ENCODE measurements at places on chromosomes 2 and 18.

- DNase-seq: no peak
Measured at GRCh38 chr2:184215745-184216144, 382.6 kb upstream of the ZNF804A start.

DNA sequence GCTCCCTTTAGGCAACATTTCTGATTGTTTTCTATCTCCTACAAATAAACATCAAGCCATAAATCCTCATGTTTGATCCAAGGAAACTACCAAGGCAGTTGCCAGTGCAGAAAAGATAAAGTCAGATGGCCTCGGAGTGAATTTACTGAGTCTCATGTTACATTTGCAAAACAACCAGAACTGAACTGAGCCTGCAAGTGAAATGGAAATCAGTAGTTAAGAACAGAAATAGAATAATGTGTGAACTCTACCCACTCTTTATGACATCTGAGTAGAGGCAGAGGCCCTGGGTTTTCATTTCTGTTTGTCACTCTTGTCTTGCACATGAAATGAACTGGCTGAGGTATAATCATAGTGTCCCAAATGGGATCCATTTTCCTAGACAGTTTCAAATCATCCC lies 20.4 kb upstream of the DAPL1 start:
- DNase-seq: no peak

DNA sequence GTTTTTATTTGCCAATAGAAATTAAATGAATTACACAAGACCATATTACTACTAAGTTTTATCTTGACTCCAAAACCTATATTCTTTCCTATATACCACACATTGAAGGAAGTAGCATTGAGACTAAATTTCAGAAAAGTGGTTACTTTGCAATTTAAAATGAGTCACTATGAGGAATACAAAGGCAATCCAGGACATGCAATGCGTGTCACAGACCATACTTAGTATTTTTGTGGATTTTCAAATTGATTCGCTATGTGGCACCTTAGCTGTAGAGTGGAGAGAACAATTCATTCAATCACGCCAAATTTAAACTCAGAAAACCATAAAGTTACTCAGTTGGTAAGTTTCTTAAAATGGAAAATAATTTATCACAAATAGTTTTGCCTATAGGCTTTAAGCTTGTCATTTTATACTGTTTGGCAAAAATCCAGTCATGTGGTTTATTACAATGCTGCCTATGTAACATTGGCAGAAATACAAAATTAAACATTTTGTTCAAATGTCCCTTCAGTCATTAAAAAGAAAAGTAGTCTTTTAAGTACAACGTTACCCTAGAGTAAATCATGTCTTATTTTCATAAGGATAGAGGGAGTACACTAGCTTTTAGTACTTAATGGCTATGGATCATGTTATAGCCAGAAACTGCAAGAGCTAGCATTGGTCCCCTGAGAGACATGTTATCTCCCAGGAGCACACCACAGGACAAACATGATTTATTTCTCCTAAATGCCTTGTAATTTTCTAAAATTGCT lies 222.8 kb upstream of the CDH7 start:
- no peak for DNase-seq

GRCh38 chr2:20052861-20053281 lies 1.4 kb upstream of the LAPTM4A start:
- peak; percentile 33 for DNase-seq

DNA sequence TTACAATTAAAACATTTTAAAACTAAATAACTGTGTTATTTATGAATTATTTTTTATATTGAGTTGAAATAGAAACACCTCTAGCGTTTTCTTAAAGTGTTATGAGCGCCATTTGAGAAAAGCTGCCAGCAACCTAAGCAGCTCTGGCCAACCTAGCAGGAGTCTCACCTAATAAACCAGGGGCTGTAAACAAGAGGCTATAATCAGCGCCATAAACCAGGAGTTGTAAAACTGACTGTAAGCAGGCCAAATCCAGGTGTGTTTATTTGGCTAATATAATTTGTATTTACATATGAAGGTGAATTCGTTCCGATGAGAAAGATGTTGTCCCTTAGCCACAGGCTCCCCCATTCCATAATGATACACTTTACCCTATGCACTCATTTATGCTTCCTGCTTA lies 34.7 kb downstream of the LRRTM1 start:
- no peak for DNase-seq
